ENCODE measurements at places on chromosomes 11 and 22. TPM values are rescaled to one million over a fixed set of nuclear protein-coding genes. Genes with fewer than 3 reads are reported as not detected.

- no peak overlapping the region for H3K27ac ChIP-seq
- H3K36me3 ChIP-seq = peaks cover 3% of the 10 kb centered on the region
- no peak for DNase-seq
Measured at GRCh38 chr11:64313491-64314145, 3.7 kb downstream of the TRMT112 start.

GRCh38 chr11:46417711-46418110 lies 26.1 kb upstream of the CHRM4 start:
- no peak overlapping the region for H3K4me3 ChIP-seq
- H3K36me3 ChIP-seq = peaks cover 26% of the 10 kb centered on the region
- H3K27ac ChIP-seq = peak overlapping the region; percentile 30
- peaks cover 2% of the 10 kb centered on the region for H3K4me1 ChIP-seq

- peaks cover 6% of the 10 kb centered on the region for H3K27me3 ChIP-seq
- H3K27ac ChIP-seq = no peak overlapping the region
- no peak for DNase-seq
Measured at GRCh38 chr11:7098235-7098832, 9.5 kb downstream of the RBMXL2 start.

- no peak overlapping the region for H3K27ac ChIP-seq
- H3K27me3 ChIP-seq = peaks cover 59% of the 10 kb centered on the region
- H3K4me3 ChIP-seq = no peak overlapping the region
- no peak for DNase-seq
Measured at GRCh38 chr22:26047920-26048319, 121.3 kb upstream of the SEZ6L start.

- H3K27me3 ChIP-seq = no peaks in the 10 kb centered on the region
- no peak overlapping the region for H3K4me3 ChIP-seq
- H3K27ac ChIP-seq = no peak overlapping the region
- DNase-seq = no peak
- peaks cover 26% of the 10 kb centered on the region for H3K36me3 ChIP-seq
Measured at GRCh38 chr22:42584364-42584940, 30.2 kb downstream of the POLDIP3 start.

GRCh38 chr11:72220696-72221363 lies 3.7 kb upstream of the INPPL1 start:
- no peak overlapping the region for H3K27ac ChIP-seq
- no peak for DNase-seq
- H3K4me1 ChIP-seq = peaks cover 18% of the 10 kb centered on the region
- H3K36me3 ChIP-seq = no peaks in the 10 kb centered on the region

GRCh38 chr11:134098566-134099184 lies 29.8 kb downstream of the JAM3 start:
- H3K27ac ChIP-seq = no peak overlapping the region
- no peak overlapping the region for H3K4me3 ChIP-seq
- DNase-seq = no peak
- H3K27me3 ChIP-seq = no peaks in the 10 kb centered on the region
- peaks cover 3% of the 10 kb centered on the region for H3K36me3 ChIP-seq

DNA sequence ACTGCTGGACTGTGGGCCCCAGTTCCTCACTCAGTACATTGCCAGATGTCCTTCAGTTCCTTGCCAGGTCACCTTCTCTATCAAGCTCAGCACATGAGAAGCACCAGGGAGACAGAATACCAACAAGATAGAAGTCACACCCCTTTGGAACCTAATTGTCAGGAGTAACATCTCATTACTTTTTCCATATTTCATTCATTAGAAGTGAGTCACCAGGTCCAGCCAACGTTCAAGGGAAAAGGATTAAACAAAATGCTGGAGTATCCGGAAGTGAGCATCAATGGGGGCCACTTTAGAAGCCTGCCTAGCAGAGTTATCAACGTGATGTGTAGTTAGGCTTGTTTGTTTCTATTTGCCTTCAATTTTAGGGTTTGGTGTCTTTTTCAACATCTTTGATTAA lies 569.3 kb downstream of the MIAT start:
- H3K27ac ChIP-seq = no peak overlapping the region
- peaks cover 7% of the 10 kb centered on the region for H3K4me1 ChIP-seq
- H3K27me3 ChIP-seq = peaks cover 6% of the 10 kb centered on the region
- DNase-seq = no peak
- peaks cover 4% of the 10 kb centered on the region for H3K36me3 ChIP-seq

DNA sequence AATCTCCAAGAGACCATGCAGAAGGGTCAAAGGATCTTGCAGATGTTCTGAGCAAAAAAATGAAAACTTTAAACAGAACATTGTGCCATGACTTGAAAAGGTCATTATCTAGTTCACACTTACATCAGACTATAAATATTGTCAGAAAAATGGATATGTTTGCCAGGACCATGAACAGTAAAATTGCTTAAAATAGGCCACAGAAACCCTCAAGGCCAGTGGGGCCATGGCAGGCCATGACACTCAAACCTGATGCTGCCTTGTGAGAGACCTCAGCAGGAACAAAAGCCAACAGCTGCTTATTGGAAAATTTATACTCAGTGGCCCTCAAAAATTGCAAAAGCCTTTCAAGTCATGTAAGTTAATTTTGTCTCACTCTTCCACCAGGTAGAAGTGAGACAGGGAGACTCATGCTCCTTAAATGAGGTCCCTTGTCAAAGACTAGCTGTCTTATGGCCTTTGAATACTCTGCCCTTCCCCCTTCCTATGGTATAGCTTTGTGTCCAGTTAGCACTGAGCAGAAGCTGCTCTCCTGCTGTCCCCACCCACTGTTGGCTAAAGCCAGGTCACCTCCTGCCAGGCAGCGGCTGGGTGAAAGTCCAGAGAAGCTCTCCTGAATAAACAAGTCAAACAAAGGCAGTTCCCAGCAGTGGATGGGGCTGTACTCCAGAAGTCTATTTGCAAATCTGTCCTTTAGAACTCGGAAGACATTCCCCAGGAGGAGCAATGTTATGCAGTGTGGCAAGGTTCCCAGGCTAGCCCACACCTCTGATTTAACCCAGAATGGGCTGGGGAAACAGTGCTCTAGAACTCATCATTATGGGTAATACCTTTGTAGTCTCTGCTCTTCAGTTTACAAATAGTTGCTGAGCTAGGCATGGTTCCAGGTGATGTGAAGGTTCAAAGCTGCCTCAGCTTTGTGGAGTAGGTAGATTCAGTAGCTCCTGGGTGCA lies 21.4 kb downstream of the ADM start:
- H3K27me3 ChIP-seq = peaks cover 5% of the 10 kb centered on the region
- no peak overlapping the region for H3K27ac ChIP-seq
- no peak for DNase-seq

DNA sequence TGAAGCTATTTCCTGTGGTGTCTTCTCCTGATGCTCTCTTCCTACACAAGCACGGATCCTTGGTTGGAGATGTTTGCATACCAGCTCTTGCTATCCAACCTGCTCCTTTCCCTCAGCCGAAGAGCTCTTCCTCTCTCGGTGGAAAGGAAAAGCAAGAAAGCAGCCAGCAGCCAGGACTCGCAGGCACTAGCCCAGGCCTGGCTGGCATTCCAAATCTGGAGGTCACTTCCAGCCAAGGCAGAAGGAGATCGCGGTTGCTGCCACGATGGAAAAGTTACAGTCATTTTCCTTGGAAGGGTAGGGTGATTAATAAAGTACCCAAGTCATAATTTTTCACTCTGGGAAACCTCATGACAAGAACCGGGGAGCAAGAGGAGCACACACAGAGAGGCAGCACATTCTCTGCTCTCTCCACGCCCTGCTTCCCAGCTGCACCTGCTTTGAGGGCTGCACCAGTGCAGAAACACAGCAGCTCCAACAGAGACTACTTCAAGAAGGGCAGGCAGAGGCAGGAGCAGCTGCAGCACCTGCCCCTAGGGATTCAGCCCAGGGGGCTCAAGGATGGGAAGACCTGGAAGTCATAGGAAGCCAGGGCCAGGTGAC lies 399.3 kb downstream of the CADM1 start:
- no peak overlapping the region for H3K27ac ChIP-seq
- no peaks in the 10 kb centered on the region for H3K36me3 ChIP-seq
- peaks cover 3% of the 10 kb centered on the region for H3K4me1 ChIP-seq
- H3K27me3 ChIP-seq = peaks cover 7% of the 10 kb centered on the region

DNA sequence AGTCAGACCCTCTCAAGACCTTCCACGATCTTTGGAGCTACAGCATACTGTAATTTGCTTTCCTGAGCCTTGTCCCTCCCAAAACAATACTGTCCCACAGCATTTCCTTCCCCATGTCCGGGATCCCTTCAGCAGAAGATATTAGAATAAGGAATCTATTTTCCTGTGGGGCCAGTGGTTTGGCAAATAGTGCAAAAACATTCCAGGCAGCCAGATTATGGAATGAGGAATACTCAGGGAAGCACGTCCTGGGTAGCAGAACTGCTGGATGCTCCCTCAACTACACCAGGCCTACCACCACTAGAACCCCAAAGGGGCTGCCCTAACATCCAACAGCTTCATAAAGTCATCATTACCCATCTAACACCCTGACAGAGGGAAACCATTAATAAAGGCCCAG lies 61.5 kb downstream of the AAMDC start:
- peaks cover 7% of the 10 kb centered on the region for H3K4me1 ChIP-seq
- no peak overlapping the region for H3K4me3 ChIP-seq
- H3K27ac ChIP-seq = no peak overlapping the region
- no peak for DNase-seq
- H3K36me3 ChIP-seq = peaks cover 23% of the 10 kb centered on the region

- DNase-seq = no peak
- no peaks in the 10 kb centered on the region for H3K27me3 ChIP-seq
- H3K36me3 ChIP-seq = peaks cover 6% of the 10 kb centered on the region
- peak overlapping the region; percentile 100 for H3K27ac ChIP-seq
- no peak overlapping the region for H3K4me3 ChIP-seq
Measured at GRCh38 chr22:41831383-41831782, 1.5 kb upstream of the SREBF2 start.

DNA sequence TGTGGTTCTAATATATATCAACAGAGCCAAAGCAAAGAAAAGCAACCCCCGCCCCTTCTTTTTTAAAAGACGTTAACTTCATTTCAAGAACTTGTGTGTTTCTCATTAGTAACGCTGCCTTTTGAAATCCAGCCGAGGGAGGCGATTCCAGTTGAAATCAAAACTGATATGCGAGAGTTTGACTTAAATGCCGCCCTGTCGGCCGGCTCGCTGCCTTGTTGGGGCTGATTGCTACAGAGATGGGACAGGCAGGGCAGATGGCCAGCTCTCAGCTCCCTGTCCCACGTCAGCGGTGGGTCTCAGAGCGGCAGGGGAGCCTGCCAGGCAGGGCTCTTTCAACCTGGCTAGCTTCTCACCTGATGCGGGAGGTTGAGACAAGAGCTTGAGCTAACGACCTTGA lies 51.9 kb upstream of the ALX4 start:
- H3K4me1 ChIP-seq = peaks cover 8% of the 10 kb centered on the region
- peaks cover 36% of the 10 kb centered on the region for H3K27me3 ChIP-seq
- H3K27ac ChIP-seq = no peak overlapping the region

DNA sequence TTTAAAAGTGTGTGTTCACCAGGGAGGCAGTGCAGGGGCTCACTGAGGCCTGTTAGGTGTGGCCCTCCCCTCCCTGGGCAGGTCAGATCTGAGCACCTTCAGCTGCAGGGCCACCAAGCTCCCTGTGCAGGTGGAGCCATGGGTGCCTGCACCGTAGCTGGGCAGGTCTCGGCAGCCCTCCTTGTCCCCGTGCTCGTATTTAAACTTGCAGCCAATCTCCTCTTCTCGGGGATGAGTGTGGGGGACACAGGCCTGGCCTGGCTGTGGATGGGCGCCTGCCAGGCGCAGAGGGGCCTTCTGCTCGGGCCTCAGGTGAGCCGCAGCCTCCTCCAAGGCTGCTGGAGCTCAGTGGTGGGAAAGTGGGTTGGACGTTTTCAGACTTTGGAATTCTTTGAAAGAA lies 19.1 kb downstream of the PHRF1 start:
- no peak for DNase-seq
- H3K27me3 ChIP-seq = no peaks in the 10 kb centered on the region
- no peak overlapping the region for H3K4me3 ChIP-seq
- H3K4me1 ChIP-seq = no peaks in the 10 kb centered on the region
- H3K36me3 ChIP-seq = peaks cover 39% of the 10 kb centered on the region

- H3K27me3 ChIP-seq = peaks cover 52% of the 10 kb centered on the region
- H3K4me3 ChIP-seq = no peak overlapping the region
- H3K36me3 ChIP-seq = no peaks in the 10 kb centered on the region
- no peak for DNase-seq
Measured at GRCh38 chr11:133224271-133224670, 308.0 kb downstream of the OPCML start.

GRCh38 chr11:121800731-121801393 lies 315.2 kb downstream of the BLID start:
- peaks cover 4% of the 10 kb centered on the region for H3K36me3 ChIP-seq
- peak; percentile 61 for DNase-seq
- no peaks in the 10 kb centered on the region for H3K27me3 ChIP-seq

DNA sequence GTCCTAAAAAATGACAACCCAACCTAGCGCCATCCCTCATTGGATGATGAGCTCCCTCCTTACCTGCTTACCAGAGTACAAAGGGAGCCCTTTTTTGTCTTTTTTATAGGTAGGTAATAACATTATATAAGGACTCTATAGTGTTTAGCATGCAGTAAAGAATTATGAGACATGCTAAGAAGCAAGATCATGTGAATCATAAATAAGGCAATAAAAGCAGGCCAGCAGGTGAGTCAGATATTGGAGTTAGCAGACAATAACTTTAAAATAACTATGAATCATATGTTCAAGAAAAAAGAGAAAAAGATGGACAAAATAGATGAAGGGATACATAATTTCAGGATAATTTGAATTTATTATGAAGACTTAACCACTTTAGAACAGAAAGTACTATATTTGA lies 81.5 kb downstream of the GRK3 start:
- no peak overlapping the region for H3K4me3 ChIP-seq
- H3K36me3 ChIP-seq = peaks cover 9% of the 10 kb centered on the region
- no peaks in the 10 kb centered on the region for H3K27me3 ChIP-seq
- no peak for DNase-seq

GRCh38 chr11:35367491-35367890 lies 51.9 kb downstream of the SLC1A2 start:
- H3K4me1 ChIP-seq = peaks cover 3% of the 10 kb centered on the region
- DNase-seq = no peak
- H3K27ac ChIP-seq = no peak overlapping the region
- H3K4me3 ChIP-seq = no peak overlapping the region

- no peaks in the 10 kb centered on the region for H3K4me1 ChIP-seq
- H3K27ac ChIP-seq = no peak overlapping the region
- peaks cover 44% of the 10 kb centered on the region for H3K27me3 ChIP-seq
- no peak for DNase-seq
- H3K36me3 ChIP-seq = no peaks in the 10 kb centered on the region
Measured at GRCh38 chr11:120606211-120607010, 94.9 kb downstream of the GRIK4 start.

DNA sequence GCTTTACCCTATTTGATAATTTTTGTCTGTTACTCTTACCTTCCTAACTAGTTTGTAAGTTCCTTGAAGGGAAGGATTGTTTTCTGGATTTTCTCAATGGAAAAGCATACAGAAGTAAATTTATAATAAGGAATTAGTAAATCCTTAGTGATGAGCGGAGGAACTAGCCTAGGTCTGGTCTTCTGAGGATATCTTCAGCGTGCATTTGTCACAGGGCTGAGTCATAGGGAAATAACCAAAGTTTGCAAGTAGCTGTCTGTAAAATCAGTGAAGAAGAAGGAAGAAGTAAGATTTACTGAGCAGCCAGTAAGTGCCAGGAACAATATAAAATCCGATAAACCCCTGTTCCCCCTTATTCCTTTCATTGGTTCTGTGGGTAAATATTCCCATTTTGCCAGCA lies 162.7 kb upstream of the SORL1-AS1 start:
- H3K4me1 ChIP-seq = peaks cover 11% of the 10 kb centered on the region
- H3K36me3 ChIP-seq = peaks cover 34% of the 10 kb centered on the region
- no peak for DNase-seq
- H3K4me3 ChIP-seq = no peak overlapping the region
- no peaks in the 10 kb centered on the region for H3K27me3 ChIP-seq

The C22orf42 gene
- total RNA-seq = not detected

The ZBTB3 gene
- total RNA-seq = 14.7 TPM

The MS4A7 gene
- total RNA-seq = not detected

The ISX gene
- total RNA-seq = 2.6 TPM

The SLC22A25 gene
- not detected for total RNA-seq

The C11orf16 gene
- total RNA-seq = not detected

The SCGB1D4 gene
- total RNA-seq = not detected
